MV-4-11 (cell line): ENCODE measurements at places on chromosomes 6 and 20.

DNA sequence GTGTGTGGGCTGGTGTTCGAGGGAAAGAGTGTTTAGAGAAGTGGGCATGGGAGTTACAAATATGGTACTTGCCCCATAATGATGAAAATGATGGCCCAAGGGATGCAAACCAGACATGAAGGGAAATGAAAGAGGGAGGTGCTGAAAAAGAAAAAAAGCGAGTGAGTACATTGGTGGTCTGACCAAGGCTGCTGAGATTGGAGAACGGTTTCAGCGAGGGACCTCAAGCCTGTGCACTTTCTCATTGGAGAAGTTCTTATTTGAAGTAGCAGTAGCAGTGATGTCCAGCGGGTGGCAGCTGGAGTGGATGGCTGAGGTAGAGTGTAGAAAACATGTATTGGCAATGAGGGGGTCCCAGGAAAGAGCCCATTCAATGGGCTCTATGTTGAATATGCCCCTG is 54.8 kb downstream of the TNFAIP3 start:
- DNase-seq, result peak; percentile 70

- DNase-seq, result no peak
These were observed 1.3 kb upstream of the PPP1R3G start for GRCh38 chr6:5083813-5084359.

DNA sequence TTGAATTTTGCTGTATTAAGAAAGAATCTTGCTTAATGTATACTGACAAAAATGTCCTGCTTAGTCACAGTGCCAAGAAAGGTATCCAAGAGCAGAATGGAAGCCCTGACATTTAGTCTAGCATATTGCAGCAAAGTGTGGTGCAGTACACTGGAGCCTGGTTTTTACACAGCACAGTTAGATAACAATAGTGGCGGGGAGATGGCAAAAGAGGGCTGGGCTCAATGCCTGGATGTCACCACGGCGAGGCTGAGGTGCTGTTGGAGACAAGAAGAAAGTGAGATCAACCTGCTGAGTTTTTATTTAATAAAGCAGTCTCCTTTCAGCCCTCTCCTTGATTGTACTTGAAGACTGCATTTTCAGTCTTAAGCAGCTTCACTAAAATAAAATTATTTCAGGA is 426.0 kb downstream of the LMBRD1 start:
- no peak for DNase-seq

GRCh38 chr6:55632953-55633352 is 54.0 kb upstream of the HMGCLL1 start:
- DNase-seq, result no peak

DNA sequence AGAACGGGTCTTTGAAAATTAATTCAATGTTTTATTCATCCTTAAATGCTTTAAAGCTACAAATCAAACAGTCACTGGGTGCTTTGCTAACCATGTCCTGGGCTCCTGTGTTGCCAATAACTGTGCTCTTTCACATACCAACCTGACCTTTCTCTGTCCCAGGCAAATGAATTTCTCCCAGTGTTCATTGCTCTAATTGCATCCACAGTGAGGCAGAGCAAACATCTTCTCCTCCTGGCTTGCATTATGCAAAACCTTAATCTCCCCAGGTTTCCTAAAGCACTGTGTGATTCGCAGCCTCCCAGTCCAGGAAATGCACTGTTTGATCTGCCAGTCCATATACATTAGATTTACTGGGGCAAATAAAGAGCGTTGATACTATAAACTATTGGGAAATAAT is 219.0 kb downstream of the PREX1 start:
- no peak for DNase-seq

DNA sequence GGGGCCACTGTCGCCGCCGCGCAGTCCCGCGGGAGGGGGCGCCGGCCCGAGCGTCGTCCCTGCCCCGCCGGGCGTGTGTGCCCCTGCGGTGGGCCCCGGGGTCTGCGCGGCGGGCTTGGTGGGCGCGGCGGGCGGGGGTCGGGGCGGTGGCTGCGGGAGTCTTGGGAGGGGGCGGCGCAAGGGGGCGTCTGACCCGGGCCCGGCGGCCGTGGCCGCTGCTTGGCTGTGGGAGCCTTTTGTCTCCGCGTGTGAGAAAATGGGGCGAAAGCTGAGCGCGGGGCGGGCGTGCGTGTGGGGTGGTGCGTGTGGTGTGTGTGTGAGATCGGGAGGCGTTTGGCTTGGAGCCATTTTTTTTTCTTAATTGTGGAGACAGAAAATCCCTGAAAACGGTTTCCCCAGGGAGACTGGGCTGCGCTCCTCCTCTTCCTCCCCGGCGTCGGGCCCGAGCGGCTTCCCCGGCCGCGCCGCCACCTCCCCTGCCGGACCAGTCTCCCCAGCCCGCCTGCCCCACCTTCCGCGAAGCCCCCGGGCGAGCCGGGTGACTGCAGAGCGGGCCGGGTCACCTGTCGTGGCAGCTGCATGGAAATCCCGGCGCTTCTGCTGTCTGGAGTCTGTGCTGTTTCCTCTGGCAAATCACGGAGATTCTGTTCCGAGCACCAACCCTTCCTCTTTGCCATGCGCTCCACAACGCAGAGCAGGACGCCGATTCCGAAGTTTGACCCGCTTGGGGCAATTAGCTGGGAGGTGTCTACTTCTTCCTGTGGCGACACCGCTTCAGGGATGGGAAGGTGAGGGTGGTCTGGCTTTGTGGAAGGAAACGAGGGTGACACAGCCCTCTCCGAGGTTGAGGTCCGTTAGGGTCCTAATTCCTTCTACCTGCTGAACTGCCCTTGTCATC is 64.4 kb downstream of the GTF2H5 start:
- DNase-seq, result no peak

- DNase-seq, result no peak
These were observed 155.8 kb downstream of the TRDN start for GRCh38 chr6:123480986-123481385.

GRCh38 chr20:3767427-3768341 is at the start of gene ADISSP:
Gene ADISSP (minus strand): TSS chr20:3767753. CDS start chr20:3760100, 7,653 bp downstream.
- peak; percentile 98 for DNase-seq

DNA sequence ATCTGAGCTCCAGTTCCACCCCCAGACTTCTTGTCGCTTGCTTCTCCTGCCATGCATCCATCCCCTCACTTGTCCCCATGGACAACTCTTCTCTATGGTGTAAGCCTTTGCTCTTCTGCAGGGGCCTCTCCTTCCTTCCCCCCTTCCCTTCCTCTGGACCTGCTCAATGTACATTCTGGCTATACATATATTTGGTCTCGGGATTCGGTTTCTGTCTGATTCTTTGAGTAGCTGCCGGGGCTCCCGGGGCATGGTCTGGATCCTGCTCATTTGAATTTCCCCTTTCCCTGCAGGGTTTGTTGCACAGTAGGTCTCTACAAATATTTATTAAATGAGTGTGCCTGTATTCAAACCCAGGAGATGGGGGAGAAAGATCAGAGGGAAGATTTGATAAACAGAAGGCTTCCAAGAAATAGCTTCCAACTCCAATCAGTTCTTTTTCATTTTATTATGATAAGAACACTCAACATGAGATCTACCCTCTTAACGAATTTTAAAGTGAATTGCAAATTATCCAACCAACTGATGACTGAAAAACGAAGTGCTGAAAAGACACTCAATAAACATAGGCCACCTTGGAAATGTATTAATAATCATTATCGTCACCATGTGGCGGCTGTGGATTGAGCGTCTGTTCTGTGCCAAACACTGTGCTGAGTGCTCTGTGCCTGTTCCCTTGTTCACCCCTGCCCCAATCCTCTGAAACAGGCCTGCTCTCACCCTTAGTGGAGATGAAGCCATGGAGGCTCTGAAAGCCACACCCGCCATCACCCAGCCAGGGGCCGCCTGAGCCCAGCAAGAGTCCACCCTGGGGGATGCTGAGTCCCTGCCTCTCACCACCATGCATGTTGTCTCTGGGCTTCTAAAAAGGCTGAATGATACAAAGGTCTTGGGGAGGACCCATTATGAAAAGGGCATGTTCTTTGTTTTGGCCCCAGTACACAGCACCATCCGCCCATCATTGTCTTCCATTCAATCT is 34.3 kb upstream of the APCDD1L start:
- no peak for DNase-seq

DNA sequence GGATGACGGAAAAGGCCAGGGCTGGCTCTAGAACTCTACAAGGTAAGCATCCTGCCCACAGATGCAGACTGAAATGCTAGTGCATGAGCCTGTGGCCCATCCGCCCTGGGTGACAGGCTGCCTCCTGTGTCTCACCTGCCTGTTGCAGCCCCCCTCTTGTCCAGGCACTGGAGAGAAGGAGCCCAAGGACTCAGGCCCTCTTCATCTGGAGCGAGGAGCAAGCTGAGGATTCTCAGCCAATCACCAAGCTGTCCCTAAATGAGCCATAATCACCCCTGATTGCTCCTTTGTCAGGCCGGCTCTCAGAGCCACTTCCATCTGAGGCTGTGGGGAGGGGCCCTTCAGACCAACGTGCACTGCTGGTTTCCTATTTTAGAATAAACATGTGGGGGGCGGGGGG is 10.0 kb upstream of the SLC32A1 start:
- no peak for DNase-seq

DNA sequence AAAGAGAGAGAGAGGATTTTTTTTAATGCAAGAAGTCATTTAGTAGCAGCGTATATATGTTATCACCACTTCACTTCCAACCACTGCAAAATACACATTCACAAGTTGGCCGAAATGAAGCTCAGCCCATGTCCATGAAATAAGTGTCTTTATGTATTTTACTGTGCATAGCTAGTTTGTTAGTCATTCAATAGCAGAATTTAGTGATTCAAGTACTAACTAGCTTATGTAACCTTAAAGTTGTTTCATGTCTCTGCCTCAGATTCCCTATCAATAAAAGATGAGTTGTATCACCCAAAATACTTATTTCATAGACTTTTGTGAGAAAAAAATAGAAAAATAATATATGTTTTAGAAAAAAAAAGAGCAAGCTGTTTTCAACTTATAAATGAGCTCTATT is 153.7 kb upstream of the PRDM1 start:
- DNase-seq, result no peak

DNA sequence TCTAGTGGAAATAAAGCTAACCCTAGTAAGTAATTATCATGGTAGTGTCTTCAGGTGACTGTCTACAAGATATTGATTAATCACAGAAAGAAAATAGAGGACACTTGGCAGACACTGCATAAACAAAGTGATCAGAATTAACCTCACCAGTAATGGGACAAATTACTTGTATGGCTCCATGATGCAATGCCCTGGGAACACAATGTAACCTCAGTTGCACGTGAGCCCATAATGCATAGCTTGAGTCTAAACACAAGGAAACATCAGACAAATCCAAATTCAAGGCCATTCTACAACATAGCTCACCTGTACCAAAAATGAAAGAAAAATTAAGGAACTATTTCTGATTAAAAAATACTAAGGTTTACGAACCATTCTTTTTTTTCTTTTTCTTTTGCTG is 92.4 kb upstream of the SSTR4 start:
- no peak for DNase-seq
